ENCODE measurements at places on chromosomes 1 and 21. TPM values are rescaled to one million over a fixed set of nuclear protein-coding genes. Genes with fewer than 3 reads are reported as not detected.

Gene SLC5A9
- total RNA-seq: not detected

Gene ICOSLG
- total RNA-seq: 2.0 TPM

Gene LPAR3
- 32.3 TPM for total RNA-seq

Gene FAM72B
- total RNA-seq: 4.3 TPM

Gene DDR2
- 0.41 TPM for total RNA-seq

Gene CYP4Z1
- not detected for total RNA-seq

Gene TSPAN1
- total RNA-seq: 80.3 TPM

Gene ZNF593OS
- total RNA-seq: not detected

Gene AADACL4
- total RNA-seq: not detected

Gene LAMTOR2
- 95.0 TPM for total RNA-seq

Gene LRRC38
- not detected for total RNA-seq

Gene FLG2
- 0.04 TPM for total RNA-seq

Gene KRTAP11-1
- not detected for total RNA-seq

Gene FCAMR
- total RNA-seq: not detected

Gene NKAIN1
- not detected for total RNA-seq

Gene PBXIP1
- total RNA-seq: 20.8 TPM

Gene TNFRSF14
- total RNA-seq: 11.4 TPM

Gene CFAP74
- total RNA-seq: 0.07 TPM

Gene LCE2B
- 0.58 TPM for total RNA-seq

Gene NEGR1
- 0.53 TPM for total RNA-seq

Gene SLFNL1
- total RNA-seq: 0.03 TPM

Gene SMPDL3B
- 0.48 TPM for total RNA-seq

Measured in foreskin keratinocyte (primary cell).